Forelimb muscle (tissue), 1 donor: ENCODE measurements at places on chromosomes 1 and 21. TPM values are rescaled to one million over a fixed set of nuclear protein-coding genes. Genes with fewer than 3 reads are reported as not detected.

- DNase-seq = no peak
These were observed 126.4 kb downstream of the LRRC7 start for GRCh38 chr1:69693921-69694675.

The SERPINC1 gene
- 0.16 TPM for polyA plus RNA-seq

The CCDC190 gene
- polyA plus RNA-seq = 5.2 TPM

DNA sequence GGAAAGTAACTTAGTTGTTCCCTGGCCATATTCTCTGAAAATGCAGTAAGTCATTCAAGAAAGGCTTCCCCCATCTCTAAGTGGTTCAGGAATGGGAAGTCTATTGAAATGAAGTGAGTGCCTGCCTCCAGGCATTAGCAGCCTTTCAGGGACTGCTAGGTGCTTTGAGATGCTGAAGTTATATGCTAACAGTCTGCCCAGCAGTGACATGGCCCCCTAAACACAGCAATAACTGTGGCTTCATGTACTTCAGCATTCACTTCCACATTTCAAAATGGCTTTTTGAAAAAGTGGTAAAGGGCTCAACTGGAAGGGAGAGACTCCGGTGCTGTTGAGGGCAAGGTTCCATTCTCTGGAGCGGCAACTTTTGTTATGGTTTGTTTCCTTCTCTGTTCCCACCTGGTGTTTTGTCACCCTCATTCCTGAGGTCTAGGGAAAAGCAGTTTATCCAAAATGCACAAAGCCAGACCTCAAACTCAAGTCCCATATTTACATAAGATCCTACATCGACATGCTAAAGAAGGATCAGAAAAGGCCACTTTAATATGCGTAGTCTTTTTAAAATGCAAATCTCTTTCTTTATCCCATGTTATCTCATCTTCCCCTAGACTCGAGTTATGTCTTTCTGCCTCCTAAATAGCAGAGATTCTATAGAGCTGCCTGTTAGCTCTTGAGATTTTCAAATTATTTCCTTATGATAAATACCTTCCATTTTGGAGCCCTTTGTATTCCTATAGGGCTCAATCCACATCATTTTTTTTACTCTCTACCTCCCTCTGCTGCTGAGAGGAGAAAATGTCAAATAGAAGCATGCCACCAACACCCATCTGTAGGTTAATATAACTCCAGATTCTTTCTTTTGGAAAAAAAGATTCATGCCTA is 34.2 kb upstream of the LRRC8C start:
- no peak for DNase-seq

GRCh38 chr1:203914292-203914691 is 52.9 kb downstream of the SNRPE start:
- DNase-seq = no peak

- DNase-seq = no peak
These were observed 46.1 kb downstream of the MEGF6 start for GRCh38 chr1:3564921-3565831.

GRCh38 chr1:207755846-207756693 is 4.2 kb downstream of the CD46 start:
- DNase-seq = no peak

The RUNX3 gene
- 0.43 TPM for polyA plus RNA-seq

- no peak for DNase-seq
These were observed 98.3 kb upstream of the CD55 start for GRCh38 chr1:207223162-207223561.

GRCh38 chr21:38080888-38081287 is 164.6 kb upstream of the KCNJ6 start:
- no peak for DNase-seq

DNA sequence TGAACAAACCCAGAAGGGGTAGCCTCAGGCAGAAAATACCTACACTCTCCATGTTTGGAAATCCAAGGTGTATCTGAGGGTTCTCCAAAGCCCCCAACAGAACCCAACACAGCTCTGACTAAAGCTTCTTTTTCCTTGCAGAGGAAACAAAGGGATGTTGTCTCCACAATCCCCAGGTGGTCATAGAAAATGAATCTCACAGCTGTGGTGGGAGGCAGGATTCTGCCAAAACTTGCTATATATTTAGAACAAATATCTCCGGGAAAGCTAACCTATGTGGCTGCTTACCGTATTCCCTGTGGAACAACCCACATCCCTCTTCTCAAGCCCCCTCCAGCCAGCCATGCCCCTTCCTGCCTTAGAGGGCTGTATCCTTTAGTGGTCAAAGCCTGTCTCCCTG is 406.1 kb downstream of the PRDM2 start:
- peak; percentile 25 for DNase-seq

GRCh38 chr1:91913018-91913417 is 27.1 kb upstream of the TGFBR3 start:
- DNase-seq = no peak

DNA sequence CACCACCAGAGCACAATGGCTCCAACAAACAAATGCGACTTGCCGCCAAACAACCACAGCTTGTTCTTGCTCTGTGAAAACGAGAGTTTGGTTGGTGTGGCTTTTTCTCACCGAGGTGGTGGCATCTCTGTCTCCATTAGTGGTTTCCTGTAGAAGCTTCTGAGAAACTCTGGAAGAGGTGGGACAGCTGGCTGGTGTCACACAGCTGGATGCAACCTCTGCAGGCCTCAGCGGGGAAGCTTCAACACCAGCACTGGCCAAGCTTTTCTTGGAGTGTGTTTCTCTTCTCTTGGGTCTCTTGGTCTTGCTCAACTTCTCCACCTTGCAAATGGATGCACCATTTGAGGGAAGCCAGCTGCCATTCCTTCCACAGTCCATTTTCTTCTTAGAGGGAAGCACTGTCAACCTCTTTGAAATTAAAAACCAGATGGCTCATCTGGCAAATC is 124.8 kb downstream of the KCNN3 start:
- no peak for DNase-seq

GRCh38 chr1:232629250-232630046 is 485 bp downstream of the SIPA1L2 start:
- DNase-seq = no peak

GRCh38 chr1:28171246-28171645 is 5.2 kb downstream of the PTAFR start:
- DNase-seq = no peak

The LRRC8B gene
- 3.1 TPM for polyA plus RNA-seq
